ENCODE measurements at places on chromosomes 6 and 20. TPM values are rescaled to one million over a fixed set of nuclear protein-coding genes. Genes with fewer than 3 reads are reported as not detected.

GRCh38 chr20:62120990-62121775 lies 1.1 kb upstream of the LSM14B start:
- DNase-seq: no peak

DNA sequence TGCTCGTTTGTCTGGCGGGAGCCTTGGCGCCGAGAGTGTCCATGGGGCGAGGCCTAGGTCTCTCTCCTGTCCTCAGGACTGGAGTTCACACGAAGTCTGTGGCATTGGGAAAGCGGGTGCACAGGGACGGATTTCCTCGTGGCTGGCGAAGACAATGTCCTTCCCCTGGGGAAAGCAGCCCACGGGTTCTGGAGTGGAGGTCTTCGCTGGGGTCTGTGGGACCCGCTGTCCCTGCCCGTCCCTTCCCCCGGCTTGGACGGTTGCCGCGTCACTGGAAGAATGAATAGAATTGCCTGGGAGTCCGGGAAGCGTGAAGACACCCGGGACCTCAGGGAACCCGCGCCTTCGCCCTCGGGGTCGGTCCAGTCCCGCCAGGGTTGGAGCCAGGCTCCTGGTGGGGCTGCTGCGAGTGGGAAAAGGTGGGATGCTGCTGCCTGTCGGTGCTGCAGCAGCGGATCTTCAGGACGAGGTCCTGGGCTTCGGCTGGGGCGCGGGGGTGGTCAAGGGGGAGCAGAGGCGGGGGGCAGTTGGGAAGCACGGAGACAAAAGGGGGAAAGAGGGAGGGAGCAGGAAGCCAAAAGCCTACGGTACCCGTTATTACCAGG lies 441.8 kb upstream of the DEFB115 start:
- DNase-seq: no peak

DNA sequence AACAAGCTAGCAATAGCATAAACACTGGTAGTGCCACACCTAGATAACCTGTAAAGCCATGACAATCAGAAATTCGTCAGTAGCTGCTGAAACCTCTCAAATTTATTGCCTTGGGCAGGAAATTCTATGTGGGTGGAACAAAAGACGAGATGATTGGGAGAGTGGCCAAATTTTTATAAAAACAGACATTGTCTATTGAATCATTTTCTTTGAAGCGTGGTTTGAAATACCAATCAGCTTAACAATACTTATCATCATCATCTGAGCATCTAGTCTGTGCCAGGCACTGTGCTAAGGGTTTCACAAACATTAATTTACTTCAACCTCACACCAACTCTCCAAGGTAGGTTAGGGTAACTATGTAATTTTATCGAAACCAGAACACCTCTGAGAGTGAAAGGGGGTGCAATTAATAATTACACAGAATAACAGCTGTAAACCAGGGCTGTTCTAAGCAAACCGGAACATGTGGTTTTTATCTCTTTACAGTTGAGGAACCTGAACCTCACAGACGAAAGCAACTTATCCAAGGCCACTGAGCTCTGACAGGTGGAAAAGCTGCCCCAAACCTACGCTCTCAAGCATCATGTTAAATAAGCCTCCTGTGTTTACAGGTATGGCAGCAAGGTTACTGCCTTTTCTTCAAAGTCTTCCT lies 43.4 kb downstream of the NHSL1 start:
- DNase-seq: peak; percentile 25

The COL11A2 gene
- 0.30 TPM for polyA plus RNA-seq

DNA sequence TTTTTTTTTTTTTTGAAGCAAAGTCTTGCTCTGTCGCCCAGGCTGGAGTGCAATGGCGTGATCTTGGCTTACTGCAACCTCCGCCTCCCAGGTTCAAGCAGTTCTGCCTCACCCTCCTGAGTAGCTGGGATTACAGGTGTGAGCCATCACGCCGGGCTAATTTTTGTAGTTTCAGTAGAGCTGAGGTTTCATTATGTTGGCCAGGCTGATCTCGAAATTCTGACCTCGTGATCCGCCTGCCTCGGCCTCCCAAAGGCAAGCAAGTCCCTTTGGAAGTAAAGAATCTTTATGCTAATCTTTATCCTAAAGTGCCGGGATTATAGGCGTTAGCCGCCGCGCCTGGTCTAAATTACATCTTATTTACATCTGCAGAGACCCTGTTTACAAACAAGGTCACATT lies 1.5 kb downstream of the PSMG4 start:
- no peak for DNase-seq

- no peak for DNase-seq
Measured at GRCh38 chr6:56243518-56244070, 3.8 kb downstream of the COL21A1 start.

Measured in urinary bladder (tissue), 4 donors.